Activated CD8-positive, alpha-beta memory T cell treated with anti-CD3 and anti-CD28 coated beads for 48 hours (primary cell): ENCODE measurements at places on chromosomes 3 and 15.
A peak's percentile ranks its signal among the peaks of the same experiment; 100 is the strongest.

DNA sequence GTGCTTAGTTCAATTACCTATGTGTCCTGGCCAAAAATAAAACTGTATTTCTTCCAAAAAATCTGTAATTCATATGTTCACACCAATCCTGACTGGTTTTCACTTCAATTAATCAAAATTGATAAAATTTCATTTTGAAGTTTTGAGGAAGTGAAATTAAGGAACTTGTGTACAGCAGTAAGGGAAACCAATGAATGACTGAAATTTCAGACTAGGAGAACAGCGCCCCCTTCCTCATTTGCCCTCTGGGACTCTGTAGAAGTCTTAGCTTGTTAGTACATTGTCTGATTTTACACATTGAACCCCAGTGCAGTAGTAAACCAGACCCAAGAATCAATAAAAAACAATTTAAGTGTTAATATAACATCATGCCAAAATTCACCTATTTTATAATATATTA lies 495.3 kb upstream of the AGTR1 start:
- DNase-seq = no peak

DNA sequence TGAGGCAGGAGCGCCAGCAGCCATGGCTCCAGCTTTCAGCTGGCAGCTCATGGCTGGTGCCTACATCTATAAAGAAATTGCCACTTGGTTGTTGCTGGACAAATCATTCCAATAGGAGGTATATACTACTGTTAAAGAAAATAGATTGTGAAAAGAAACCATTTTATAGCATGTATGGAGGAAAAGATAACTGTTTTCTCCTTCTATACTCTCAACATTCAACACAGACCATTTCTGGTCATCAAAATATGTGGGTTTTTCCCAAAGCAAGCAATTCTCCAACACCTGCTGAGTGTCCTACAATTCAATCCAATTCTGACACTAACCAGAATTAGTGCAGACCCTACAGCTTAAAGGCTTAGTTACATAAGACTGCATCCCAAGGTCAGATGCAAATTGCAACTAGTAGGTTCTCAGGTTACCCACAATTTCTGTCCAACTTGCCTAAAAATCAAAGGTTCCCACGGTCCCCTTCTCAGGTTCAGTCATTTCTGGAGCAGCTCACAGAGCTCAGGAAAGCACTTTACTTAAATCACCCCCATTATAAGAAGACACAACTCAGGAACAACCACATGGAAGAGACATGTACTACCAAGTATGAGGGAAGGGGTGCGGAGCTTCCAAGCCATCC lies 42.4 kb upstream of the STRIT1 start:
- DNase-seq = no peak

GRCh38 chr15:79451361-79451999 lies 19.3 kb downstream of the MINAR1 start:
- no peak for DNase-seq

DNA sequence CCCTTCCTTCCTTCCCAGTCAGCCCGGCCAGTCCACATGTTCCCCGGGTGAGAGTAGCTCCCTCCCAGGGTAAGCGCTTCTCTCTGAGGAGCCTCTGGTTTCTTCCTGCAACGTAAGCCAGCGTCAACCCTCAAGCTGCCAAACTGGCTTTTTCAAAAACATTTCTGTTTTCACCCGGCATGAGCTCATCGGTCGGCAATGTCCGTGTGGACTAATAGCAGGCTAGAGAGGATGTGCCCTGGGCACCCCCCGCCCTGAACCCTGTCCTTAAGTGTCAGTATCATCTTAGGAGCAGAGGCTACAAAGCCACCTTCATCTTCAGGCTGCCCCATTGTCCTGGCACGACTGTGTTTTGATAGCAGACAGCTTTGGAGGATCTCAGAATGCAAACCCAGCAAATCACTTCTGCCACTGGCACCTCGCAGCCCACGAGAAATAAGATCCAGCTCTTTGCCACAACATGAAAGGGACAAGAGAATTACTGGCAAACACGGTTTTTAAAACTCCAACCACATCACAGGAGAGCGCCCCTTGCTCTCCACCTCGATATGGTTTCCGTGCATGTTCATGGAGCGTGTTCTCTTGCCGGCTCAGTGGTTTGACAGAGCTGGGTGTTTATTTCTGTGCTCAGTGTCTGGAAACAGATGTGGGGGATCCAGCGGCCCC lies 9.9 kb downstream of the ALDH1A3 start:
- DNase-seq = no peak

GRCh38 chr3:7658294-7658693 lies 797.4 kb downstream of the GRM7 start:
- no peak for DNase-seq

DNA sequence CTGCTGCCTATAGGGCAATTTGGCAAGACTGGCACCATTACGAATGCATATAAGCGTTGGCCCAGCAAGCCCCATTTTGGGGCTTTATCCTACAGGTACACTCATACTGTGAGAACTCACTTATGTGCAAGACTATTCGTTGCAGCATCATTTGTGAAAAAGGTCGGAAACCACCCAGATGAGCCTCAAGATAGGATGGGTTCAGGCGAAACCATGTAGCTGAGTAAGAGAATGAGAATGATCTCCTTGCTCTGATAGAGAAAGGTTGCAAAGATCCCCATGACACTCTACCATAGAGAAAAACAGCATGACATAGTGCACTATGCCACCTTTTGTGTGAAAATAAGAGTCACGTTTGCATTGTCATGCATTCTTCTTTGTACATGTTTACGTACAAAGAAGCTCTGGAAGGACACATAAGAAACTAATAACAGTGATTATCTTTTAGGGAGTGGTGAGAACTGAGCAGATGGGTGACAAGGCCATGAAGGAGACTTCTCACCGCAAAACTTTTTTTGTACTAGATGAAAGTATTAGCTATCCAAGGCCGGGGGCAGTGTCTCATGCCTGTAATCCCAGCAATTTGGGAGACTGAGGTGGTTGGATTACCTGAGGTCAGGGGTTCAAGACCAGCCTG lies 50.0 kb downstream of the RHCG start:
- no peak for DNase-seq

- peak; percentile 91 for DNase-seq
These were observed at the start of gene PSMD6 for GRCh38 chr3:64023187-64023860. TSS of gene PSMD6 (minus strand) at chr3:64023494. CDS start at chr3:64023419, 75 bp downstream.

DNA sequence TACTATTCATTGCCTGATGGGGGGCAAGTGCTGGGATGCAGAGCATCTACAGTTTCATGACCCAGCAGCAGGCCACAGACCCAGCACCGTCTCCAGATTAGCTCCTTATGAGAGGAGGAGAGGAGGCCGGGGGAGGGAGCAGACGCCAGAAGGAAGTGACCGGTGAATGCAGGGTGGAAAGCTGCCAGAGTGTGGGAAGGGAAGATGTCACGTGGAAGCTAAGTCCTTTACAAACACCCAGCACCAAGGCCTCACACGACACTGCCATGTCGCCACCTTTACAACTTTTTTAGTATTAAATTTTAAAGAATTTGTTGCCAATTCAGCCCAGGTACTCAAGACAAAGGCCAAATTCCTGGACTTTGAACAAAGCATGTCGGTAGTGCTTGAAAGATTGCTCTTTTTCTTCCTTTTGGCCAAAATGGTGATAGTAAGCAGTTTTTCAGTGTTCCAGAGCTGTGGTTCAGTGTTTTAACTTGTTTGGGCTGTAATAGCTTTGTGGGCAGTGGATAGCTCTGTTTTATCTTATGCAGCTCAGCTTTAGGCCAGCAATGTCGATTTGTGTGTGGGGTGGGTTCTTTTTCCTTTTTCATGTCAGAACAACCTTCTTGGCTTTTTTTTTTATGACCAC lies 58.2 kb downstream of the ZBTB38 start:
- DNase-seq = no peak

- no peak for DNase-seq
These were observed 150.1 kb downstream of the RAB11A start for GRCh38 chr15:66019368-66019767.

DNA sequence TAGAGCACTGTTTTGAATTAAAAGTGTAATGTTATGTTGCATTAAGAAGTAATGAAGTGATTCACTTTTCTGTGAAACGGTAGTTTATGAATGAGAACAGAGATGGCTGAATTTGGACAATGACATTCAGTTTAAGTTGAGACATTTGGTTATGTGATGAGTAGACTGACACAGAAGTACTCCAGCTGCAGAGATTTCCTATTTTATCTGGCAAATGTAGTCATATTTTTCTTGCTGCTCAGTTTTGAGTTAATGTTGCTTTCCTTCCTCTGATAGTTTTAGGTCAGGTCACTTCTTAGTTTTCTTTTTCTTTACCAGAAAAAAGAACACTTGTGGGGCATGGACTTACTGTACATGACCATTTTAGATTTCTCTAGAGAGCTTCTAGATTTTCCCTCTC lies 51.2 kb downstream of the ASB7 start:
- DNase-seq = no peak

DNA sequence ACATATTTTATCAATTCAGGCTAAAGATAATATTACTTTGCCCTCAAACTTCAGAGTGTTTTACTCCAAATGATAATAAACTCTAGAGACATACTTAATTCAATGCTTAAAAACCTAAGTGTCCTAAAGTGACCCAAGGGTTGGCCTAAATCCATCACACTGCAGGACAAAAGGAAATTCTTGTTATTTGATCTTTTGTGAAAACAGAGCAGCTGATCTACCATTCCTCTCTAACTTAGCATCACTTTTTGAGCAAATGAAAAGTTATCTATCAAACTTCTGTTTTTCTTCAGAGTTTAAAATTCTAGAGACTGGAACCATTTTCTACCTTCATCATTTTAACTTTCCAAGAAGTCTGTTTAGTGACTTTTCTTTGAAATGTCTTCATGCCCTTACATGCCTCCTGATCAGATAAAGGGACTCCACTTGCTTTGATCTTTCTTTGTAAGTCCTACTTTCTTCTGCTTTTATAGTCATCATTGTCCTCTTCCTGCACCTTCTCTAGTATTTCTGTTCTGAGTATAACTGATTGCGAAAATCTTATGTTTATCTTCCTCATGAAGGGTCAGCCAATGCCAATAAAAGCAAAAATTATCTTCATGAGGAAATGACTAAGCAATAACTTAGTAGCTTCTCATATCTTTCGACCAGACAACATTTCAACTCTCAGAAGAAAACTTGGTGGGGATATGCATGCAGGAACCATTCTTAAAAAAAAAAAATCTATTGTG lies 378.7 kb upstream of the TGFBR2 start:
- no peak for DNase-seq

DNA sequence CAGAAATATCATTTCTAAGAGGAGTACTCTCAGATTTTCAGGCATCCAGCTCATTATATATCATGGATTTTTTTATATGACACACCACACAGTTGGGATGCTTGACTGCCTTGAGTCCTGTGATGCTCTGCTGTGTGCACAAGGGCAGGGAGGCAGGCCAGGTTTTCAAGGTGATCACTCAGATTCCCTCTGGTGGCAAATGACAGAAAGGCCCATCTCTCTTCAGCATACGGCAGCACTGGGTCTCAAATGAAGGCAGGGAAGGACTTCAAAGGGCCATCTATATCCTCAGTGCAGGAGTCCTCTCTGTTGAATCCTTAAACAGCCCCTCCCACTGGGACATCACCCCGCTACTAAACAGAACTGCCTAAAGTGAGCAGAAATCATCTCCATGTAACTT lies 54.8 kb upstream of the MYO5C start:
- DNase-seq = no peak

DNA sequence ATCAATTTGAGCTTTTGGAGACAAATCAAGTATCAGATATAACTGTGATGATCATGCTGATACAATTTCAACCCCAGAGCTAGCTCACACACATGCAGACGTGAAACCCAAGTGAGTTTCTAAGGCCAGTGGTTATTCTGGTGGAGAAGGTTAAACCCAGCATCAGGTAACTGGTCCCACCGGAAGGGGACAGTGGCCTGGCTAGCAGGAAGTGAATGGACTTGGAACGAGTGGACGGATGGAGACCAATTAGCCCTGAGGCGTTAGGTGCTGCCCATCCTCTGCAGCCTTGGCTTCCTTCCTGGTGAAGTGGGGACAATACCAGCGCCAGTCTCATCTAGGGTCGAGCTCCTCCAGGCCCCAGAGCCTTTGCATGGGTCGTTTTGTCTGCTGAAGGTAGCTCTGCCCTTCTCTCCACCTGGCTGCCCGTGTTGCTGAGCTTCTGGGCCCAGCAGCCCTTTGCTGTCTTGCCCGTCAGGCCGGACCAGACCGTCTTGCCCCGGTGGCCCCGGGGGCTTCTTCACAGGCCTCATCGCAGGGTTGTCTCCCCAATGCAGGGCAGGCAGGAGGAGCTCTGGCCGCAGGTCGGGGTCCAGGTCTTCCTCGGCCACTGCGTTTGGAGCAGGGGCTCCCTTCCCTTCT lies 915 bp upstream of the KCTD6 start:
- DNase-seq = no peak

DNA sequence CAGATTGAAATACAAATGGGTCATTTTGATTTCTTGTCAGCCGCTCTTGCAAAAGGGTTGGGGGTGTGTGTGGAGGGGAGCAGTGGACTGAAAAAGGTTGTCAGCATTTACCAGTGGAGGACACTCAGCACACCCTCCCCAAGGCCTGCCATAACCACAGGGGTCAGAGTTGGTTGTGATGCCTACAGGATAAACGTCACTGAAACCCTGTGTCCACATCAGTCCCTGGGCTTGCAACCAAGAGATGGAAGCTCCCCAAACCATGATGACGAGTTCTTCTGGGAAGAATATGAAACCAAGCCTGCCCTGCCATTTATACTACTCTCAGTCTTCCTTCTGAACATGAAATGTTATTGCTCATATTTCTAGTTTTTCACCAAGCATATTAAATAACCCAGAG lies 54.0 kb upstream of the UMPS start:
- no peak for DNase-seq

- no peak for DNase-seq
These were observed 19.9 kb downstream of the MYO9A start for GRCh38 chr15:72098040-72098439.

GRCh38 chr3:46946856-46947545 lies 29.5 kb downstream of the CCDC12 start:
- no peak for DNase-seq

GRCh38 chr15:77481670-77482069 lies 61.0 kb downstream of the HMG20A start:
- no peak for DNase-seq

DNA sequence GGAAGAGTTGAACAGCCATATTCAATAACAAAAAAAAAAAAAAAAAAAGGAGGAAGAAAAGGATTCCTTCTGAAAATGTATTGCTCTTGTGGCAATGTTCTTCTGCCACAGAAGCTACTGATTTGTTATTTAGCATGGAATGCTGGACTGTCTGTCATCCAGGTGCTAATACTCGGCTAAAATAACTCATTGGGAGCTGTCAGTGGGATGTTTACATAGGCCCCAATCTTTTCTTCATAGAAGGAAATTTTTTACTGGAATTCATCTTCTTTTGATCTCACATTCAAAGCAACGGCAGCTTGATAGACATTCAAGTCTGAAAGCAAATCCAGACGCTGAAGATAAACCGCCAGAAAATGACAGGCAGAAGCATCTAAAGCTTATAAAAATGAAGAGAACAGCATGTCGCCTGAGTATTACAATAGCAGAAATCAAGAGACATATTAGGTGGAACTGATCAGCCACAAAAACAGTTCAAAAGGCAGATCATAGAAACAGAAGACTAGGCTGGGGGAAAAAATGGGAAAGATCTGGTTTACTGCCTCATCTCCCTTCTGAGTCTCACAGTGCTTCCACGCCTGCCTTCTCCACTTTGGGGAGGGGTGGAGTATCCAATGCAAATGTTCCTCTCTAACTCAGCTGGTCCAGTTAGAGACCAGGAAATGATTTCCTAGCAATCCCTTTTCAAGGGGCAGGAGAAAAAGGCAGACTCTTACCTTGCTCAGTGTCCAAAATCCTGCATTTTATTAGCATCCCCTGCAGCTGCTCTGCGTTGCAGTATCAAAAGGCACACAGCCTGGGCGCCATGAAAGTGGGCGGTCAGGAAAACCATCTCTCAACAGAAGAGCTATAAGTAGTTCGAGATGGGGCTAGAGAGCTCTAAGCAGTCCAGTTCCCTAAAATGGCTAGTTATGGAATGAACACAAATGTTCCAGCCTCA lies 451.9 kb downstream of the FOXP1 start:
- DNase-seq = no peak
